ENCODE measurements at places on chromosomes 4 and X.
A peak's percentile ranks its signal among the peaks of the same experiment; 100 is the strongest.

DNA sequence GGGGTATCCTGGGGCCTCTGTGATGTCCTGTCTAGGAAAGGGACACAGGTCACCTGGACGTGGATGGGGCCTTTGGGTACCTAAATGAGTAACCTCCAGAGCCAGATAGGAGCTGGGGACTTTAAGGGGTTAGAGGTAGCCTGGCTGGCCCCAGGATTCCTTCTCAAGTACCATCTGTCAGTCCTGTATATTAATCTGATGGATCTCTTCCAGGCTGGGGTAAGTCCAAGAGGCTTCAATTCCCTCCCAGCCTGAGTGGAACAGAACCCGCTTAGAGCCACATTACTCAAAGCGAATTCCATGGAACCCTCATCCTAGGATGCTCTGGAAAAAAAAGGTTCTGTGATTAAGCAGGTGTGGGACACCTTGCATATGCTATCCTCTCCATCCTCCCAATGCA, 24.8 kb upstream of the MAP3K15 start:
- DNase-seq = no peak

DNA sequence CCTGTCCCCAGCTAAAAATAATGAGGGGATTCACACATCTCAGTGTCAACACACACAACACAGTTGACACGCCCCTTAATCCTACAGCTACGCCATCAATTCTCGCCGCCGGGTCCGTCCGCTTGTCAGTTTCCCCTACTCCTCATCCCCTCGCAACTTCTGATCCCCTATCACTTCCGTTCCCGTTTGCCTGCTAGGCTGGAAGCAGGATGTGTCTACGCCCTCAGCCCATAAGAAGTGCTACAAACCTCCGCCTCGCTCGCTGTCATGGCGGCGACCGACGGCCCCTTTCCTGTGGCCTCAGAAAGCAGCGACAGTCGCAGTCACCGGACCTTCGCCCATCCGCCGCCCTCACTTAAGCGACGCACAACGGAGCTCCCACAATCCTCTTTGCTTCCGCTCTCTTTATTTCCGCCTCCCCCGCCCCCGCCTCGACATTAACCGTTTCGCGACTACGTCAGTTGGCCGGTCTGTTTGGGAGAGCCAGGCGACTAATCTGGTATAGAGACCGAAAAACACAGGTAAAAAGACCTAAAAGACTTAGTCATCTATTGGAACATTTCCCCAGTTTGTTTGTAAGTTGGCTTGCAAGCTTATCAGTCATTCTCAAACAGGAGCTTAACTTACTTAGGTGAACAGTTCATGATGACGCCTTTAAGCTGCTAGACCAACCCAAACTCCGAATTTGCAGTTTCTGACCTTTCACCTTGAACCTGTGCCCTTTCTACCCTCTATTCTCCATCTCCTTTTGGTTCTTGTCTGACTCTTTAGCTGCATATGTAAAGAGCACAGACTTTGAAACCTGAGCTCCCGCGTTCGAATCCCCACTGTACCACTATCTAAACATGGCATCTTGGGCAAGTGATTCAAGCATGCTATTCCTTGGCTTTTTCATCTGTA, at the start of gene SLC25A53:
SLC25A53 (minus strand) TSS at position 380 of the 900 bp plus-strand sequence. CDS start 51,752 bp downstream, outside the sequence.
- DNase-seq = peak; percentile 76

- DNase-seq = no peak
These were observed 132.9 kb upstream of the SPANXC start for GRCh38 chrX:141375011-141375760.

GRCh38 chr4:167265231-167265630, 30.9 kb upstream of the SPOCK3 start:
- DNase-seq = no peak

DNA sequence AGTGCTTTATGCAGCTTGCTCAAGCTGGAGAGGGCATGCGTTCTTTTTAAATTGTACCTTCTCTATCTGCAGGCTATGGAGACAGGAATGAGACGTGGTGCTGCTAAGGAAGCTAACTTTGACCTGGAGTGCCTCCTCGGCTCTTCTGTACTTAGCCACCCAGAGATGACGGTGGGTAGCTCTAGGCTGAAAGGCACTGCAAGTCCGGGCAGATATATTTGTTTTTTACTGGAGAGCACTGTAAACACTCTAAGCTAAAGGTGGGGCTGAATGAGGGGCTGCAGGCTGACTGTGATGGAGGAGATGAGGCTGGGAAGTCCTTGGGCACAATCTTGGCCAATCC, 12.1 kb downstream of the ELF4 start:
- no peak for DNase-seq

GRCh38 chr4:125021189-125021588, 293.6 kb upstream of the FAT4 start:
- no peak for DNase-seq

GRCh38 chr4:40140196-40140595, 56.6 kb upstream of the RHOH start:
- DNase-seq = no peak

DNA sequence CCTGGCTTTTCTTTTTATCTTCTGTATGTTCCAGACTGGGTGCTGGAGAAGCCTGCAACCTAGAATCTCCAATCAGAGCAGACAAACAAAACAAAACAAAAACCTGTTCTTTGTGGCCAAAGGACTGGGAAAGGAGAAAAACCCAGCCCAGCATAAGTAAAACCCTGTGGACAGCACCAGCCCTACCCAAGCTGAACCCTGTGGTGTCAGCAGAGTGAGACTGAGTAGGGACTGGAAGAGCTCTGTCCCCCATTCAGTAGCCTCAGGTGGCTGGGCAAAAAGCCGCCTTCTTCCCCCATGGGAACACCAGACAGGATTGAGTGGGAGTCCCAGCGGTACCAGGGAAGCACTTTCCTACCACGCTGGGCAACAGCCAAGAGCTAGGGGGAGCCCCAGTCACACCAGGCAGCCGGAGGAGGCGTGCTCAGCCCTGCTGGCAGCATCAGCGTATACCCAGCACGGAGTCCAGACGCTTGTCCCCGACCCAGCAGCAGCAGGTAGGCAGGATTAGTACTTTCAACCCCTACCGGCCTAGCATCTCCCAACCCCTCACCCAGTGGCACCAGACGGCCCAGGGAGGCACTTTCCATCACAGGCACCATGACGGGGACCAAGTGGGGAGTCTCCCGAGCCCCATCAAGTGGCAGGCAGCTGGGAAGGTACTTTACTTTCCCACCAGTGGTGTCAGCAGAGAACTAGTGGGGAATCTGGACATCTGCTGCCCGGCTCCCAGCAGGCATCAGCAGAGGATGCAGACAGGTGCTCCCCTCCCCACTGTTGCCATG, 8.6 kb upstream of the JADE3 start:
- DNase-seq = peak; percentile 45

DNA sequence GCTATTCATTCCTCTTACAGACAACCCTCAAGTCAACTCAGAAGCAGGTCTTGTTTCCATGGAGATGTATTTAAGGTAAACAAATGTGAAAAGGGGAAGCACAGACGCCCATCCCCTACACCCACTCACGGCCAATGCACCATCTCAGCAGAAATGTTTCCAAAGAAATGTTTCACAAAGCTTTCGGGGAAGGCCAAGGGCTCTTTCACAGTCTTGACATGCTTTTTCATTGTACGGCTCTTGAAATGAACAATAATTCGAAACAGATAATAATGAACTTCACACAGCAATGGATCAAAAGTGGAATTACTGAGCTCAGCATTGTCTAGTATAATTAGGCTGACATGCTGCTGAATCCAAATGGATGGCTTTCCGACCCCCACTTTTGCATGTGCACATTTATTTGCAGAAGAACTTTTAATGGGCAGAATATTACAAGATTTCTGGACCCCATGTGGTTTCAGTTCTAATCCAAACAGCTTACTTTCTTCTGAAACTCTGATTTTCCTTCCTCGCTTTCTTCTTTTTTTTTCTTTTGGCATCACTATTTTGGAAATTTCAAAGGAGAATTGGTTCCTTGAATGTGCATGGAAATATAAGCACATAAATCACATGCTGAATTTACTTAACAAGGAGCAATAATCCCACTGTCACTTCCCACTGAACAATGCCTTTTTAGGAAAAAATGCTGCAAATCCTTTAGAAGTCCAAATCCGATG, 160.9 kb downstream of the SMIM20 start:
- DNase-seq = peak; percentile 71

GRCh38 chrX:69501429-69501828, 2.7 kb upstream of the NALF2 start:
- no peak for DNase-seq

GRCh38 chr4:141132072-141132708, 1.1 kb downstream of the RNF150 start:
- DNase-seq = peak; percentile 1

GRCh38 chr4:15729910-15730533, 27.2 kb downstream of the BST1 start:
- no peak for DNase-seq

GRCh38 chr4:78543424-78544125, 8.0 kb upstream of the ANXA3 start:
- DNase-seq = no peak

Data from stimulated activated CD4-positive, alpha-beta T cell treated with anti-CD3 and anti-CD28 coated beads, Interleukin-2, amount 100 ng/mL, for 24 hours (primary cell).